Bronchial epithelial cell (primary cell): ENCODE measurements at places on chromosomes 7 and 10.

DNA sequence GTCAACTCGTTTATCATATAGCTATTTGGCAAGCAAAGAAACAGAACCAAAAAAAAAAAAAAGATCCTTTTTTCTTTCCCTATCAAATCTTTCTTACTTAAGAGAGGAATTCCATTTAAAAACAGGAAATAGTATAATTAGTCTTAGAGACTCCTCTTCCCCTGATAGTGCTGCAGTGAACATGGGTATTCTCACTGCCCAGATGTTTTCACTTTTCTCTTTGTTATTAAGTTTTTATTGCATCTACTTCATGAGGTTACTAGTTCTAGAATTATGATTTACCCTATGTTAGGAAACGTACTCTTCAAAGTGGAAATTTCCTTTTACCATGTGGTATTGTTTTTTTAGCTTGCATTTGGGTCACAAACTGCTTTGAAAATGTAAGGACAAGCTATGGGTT, 8.5 kb downstream of the CASP2 start:
- no peak for DNase-seq

- DNase-seq, result no peak
Measured at GRCh38 chr10:45256246-45256645, 59.2 kb downstream of the OR13A1 start.

DNA sequence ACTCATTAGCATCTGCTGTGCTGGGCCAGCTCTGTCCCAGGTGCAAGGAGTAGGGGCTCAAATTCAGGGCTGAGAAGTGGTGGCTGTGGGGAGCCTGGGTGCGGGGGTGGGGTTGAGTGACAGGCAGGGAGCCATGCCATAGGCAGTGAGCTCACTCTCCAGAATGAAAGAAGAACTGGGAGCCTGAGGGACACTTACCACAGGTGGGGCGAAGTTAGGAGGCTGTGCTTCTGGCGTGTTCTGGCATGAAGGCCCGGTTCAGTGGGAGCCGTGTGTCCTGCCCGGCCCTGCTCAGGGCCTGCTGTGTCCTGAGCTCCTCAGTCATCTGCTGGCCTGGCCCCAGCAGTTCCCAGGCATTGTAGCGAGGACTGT, 62.5 kb downstream of the MKI67 start:
- DNase-seq, result peak; percentile 98

GRCh38 chr7:102306916-102307677, 20.4 kb downstream of the SH2B2 start:
- peak; percentile 43 for DNase-seq

- DNase-seq, result no peak
Measured at GRCh38 chr7:89908736-89909135, 245.5 kb upstream of the STEAP1 start.

- DNase-seq, result peak; percentile 67
Measured at GRCh38 chr7:95886501-95887090, 114.2 kb downstream of the DYNC1I1 start.

- no peak for DNase-seq
Measured at GRCh38 chr10:84938117-84938905, 609.9 kb downstream of the CCSER2 start.

GRCh38 chr7:129469930-129470329, 32.4 kb upstream of the SMKR1 start:
- no peak for DNase-seq

GRCh38 chr7:29884399-29885272, 78.3 kb downstream of the WIPF3 start:
- peak; percentile 48 for DNase-seq
